Activated CD4-positive, alpha-beta memory T cell treated with anti-CD3 and anti-CD28 coated beads, Interleukin-2, amount 10 ng/mL, durations not matched to agents 7 days and 5 days (primary cell): ENCODE measurements at places on chromosomes 13 and 19. TPM values are rescaled to one million over a fixed set of nuclear protein-coding genes. Genes with fewer than 3 reads are reported as not detected.

The ZNF823 gene
- total RNA-seq: 4.9 TPM

DNA sequence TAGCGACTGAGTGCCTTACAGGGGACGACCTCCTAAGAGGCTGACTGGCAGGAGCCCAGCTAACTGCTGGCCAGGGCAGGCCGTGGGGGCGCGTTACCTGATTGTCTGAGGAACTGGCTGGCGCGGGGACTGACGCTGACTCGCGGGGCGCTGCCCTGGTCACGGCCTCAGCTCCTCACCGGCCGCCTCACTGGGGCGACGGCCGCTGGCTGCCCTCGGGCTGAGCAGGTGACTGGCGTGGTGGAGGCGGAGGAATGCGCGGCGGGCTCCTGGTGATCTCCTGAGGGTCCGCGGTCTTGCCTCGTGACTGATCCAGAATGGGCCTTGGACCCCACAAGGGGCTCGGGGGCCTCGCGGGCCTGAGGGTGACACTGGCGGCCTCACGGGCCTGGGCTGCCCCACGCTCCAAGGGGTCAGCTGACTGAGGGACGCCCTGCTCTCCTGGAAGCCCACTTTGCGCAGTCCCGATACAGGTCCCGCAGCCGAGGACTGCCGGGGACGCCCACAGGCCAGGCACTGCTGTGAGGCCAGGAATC is 39.3 kb downstream of the SIGLEC7 start:
- H3K27ac ChIP-seq: no peak overlapping the region
- no peaks in the 10 kb centered on the region for H3K36me3 ChIP-seq
- H3K27me3 ChIP-seq: peaks cover 30% of the 10 kb centered on the region
- no peak for DNase-seq
- H3K4me3 ChIP-seq: no peak overlapping the region

DNA sequence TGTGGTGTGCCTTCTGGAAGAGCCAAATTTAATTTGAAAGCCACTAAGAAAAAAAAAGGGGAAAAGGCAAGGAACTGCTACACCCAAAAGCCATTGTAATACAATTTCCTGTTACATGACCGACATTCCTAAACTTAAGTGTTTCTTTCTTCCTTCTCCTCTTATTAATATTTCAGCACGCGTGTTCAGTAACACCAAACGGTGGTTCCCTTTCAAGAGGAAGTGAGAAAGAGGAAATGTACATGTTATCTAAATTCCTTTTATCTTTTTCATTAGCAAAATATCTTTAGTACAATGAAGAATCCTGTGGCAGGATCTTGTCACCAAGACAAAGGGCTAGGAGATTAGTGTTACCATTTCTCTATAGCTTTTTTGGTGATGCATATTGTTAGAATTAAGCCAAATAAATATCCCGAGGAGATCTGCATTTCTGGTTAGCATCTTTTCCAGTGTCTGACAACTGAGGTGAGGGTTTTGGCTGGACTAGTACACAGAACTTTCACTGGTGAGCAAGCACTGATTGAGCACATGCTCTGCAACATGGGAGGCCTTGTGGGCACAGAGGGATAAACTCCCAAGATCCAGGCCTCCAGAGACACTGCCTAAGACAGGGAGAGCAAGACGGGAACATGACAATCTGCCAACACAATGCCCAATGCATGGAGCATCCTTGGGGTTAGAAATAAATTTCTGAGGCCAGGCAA is 22.1 kb downstream of the LATS2 start:
- H3K36me3 ChIP-seq: peaks cover 2% of the 10 kb centered on the region
- DNase-seq: no peak
- H3K27me3 ChIP-seq: no peaks in the 10 kb centered on the region

DNA sequence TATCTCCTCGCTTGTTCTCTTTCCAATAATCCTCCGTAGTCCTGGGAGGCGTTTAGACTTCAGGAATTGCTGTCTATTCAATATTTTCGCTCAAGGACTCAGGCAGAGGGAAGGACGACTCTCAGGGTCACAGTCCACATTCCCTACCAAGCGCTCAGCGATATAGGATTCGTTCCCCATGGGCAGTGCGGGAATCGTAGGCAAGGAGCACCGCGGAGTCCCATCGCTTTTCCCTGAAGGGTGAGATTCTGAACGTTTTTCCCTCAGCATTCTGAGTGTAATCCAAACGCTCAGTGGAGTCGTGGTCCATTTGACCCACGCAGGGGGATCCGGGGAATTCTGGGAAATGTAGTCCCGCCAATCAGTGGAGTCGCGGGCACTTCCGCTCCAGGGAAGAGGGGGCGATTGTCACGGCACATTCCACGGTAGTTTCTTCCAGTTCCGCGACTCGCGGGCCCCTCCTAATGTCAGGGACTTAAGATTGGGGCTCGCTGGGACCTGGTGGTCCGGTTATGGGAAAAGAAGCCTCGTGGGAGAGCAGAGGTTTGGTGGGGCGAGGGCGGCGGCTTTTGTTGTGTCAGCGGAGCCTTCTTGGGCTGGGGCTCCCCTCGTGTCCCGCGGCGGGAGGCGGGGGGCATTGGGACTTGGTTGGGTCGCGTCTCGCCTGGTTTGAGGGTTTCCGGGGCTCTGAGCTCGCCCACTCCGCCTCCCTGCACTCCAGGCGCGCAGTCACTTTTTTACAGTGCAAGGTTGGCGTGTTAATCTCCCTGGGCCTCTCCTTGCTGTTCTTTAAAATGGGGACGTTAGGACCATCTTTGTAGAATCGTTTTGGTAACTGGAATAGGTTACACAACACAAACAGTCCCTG is at the start of gene ZNF234:
ZNF234 (plus strand) TSS at position 364 of the 868 bp plus-strand sequence. CDS start 3,079 bp downstream, outside the sequence.
- peak; percentile 69 for DNase-seq
- peaks cover 18% of the 10 kb centered on the region for H3K4me1 ChIP-seq
- no peaks in the 10 kb centered on the region for H3K27me3 ChIP-seq
- H3K36me3 ChIP-seq: peaks cover 32% of the 10 kb centered on the region
- H3K27ac ChIP-seq: peak within 1 kb of the TSS; percentile 81
- peak within 1 kb of the TSS; percentile 87 for H3K4me3 ChIP-seq

The RPS19 gene
- 2,625 TPM for total RNA-seq

- no peaks in the 10 kb centered on the region for H3K4me1 ChIP-seq
- H3K36me3 ChIP-seq: no peaks in the 10 kb centered on the region
- DNase-seq: no peak
- H3K27me3 ChIP-seq: no peaks in the 10 kb centered on the region
These were observed 274.3 kb downstream of the DCLK1 start for GRCh38 chr13:35856721-35857364.

GRCh38 chr13:96993634-96994016 is 651 bp downstream of the OXGR1 start:
- no peaks in the 10 kb centered on the region for H3K36me3 ChIP-seq
- peaks cover 34% of the 10 kb centered on the region for H3K27me3 ChIP-seq
- no peak overlapping the region for H3K27ac ChIP-seq
- H3K4me3 ChIP-seq: no peak overlapping the region

- no peak for DNase-seq
- peaks cover 4% of the 10 kb centered on the region for H3K36me3 ChIP-seq
- peaks cover 21% of the 10 kb centered on the region for H3K4me1 ChIP-seq
These were observed at the start of gene COMP for GRCh38 chr19:18790566-18791314. TSS of gene COMP (minus strand) at chr19:18791305. CDS start at chr19:18791269, 36 bp downstream.

DNA sequence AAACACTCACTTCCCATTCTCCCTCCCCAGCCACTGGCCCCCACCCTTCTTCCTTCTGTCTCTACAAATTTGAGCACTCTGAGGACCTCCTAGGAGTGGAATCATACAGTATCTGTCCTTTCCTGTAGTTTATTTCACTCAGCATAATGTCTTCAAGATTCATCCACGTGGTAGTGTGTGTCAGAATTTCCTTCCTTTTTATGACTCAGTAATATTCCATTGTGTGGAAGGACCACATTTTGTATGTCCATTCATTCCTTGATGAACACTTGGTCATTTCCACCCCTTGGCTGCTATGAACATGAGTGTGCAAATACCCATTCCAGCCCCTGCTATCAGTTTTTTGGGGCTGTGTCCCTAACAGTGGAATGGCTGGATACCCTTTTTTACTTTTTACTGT is 9.8 kb downstream of the KLF2 start:
- H3K36me3 ChIP-seq: peaks cover 14% of the 10 kb centered on the region
- peaks cover 64% of the 10 kb centered on the region for H3K4me1 ChIP-seq
- H3K27me3 ChIP-seq: peaks cover 4% of the 10 kb centered on the region
- H3K27ac ChIP-seq: no peak overlapping the region

DNA sequence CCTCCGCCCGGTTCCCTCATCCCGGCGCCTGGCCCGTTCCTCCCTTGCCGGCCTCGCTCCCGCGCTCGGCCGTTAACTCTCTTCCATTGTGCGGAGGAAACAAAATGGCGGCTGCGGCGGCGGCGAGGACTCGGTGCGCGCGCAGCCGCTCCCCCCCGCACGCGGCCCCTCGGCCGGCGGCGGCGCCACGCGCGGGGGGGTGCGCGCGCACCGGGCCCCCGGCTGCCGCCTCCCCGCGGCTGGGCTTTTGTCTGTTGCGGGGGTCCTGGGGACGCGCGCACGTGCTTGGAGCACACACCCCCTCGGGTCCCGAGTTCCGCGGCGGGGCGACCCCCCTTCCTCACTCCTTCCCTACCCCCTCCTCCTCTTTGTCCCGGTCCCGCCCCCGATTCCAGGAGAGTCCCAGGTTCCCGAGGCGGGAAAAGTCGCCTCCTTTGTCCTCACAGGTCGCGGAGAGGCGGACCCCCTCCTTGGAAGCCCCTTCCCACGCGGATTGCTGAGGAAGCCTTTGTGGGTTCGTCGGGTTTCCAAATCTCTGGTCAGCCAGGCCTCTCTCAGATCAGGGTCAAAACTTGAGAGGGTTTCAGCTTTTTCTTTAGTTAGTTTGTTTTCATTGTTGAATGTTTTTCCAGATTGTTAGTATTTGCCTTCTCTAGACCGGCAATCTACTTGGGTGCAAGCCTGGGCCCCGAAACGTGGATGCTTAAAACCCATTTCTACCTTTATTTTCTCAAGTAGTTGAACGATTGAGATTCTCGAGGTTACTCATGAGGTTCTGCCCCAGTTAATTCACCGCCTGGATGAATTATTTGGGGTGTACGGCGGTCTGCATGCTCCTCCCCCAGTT is 687 bp downstream of the ILF3 start:
- H3K27me3 ChIP-seq: peaks cover 2% of the 10 kb centered on the region
- H3K4me3 ChIP-seq: peak overlapping the region; percentile 91
- peak overlapping the region; percentile 86 for H3K27ac ChIP-seq
- H3K4me1 ChIP-seq: peaks cover 51% of the 10 kb centered on the region
- peaks cover 39% of the 10 kb centered on the region for H3K36me3 ChIP-seq

The KLK6 gene
- total RNA-seq: not detected

The ZNF416 gene
- 6.7 TPM for total RNA-seq

DNA sequence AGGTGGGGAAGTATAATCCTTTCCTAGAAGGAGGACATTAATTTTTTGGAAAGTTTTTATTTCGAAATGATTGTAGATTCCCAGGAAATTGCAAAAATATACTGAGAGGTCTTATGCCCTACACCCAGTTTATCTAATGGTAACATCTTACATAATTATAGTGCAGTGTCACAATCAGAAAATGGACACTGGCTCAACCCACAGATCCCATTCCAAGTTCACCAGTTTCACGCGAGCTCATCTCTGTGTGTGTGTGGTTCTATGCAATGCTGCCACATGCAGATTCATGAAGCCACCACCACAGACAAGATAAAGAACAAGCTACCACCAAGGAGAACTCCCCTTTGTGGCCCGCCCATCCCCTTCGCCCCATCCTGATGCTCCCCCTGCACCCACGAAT is 24.4 kb downstream of the IL17D start:
- H3K27ac ChIP-seq: no peak overlapping the region
- H3K4me3 ChIP-seq: no peak overlapping the region

The RGS9BP gene
- total RNA-seq: 0.40 TPM

GRCh38 chr19:38731654-38732301 is 12.5 kb downstream of the CAPN12 start:
- no peak overlapping the region for H3K4me3 ChIP-seq
- peaks cover 50% of the 10 kb centered on the region for H3K4me1 ChIP-seq
- H3K36me3 ChIP-seq: peaks cover 39% of the 10 kb centered on the region
- DNase-seq: no peak
- H3K27ac ChIP-seq: peak overlapping the region; percentile 89

- no peak overlapping the region for H3K27ac ChIP-seq
- no peak overlapping the region for H3K4me3 ChIP-seq
- H3K27me3 ChIP-seq: no peaks in the 10 kb centered on the region
- H3K36me3 ChIP-seq: no peaks in the 10 kb centered on the region
These were observed 753.3 kb downstream of the OLFM4 start for GRCh38 chr13:53781941-53782340.

The FBXO27 gene
- 0.18 TPM for total RNA-seq

The PLPPR3 gene
- total RNA-seq: not detected
